Fibroblast of skin of scalp (primary cell): ENCODE measurements at places on chromosomes 12 and 14.
A peak's percentile ranks its signal among the peaks of the same experiment; 100 is the strongest.

DNA sequence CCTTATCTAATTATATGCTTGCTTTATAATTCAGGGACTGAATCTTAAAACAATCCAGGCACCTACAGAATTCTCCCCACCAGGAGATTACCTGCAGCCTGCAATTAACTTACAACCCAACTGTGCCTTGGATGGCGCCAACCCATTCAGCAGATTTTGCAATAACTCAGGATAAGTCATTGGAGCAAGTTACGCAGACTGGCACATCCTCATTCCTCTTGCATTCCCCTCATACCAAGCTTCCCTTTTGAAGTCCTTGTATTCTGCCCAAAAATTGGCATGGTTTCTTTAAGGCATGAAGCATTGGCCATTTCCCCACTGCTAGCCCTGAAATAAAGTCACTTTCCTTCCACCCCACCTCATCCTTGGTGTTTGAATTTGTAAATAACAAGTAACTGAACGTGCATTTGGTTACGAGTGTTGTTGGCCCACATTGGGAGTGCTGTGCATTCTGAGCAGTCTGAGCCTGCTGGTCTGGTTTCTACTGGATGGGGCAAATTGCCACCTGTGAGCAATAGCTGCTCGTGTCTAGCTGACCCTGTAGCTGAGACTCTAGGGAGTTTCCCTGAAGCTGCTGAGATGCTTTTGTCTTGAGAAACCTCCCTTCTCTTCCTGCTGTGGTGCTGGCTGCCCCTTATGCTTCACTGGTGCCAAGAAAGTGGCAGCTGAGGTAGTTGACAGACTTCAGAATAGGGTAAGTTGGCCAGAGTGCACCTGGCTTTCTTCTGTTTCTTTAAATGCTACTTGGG is 99.2 kb upstream of the SCAF11 start:
- no peak for DNase-seq

GRCh38 chr14:70027785-70028428 is 148.7 kb downstream of the SMOC1 start:
- peak; percentile 46 for DNase-seq

GRCh38 chr14:102248121-102248520 is 56.8 kb downstream of the MOK start:
- DNase-seq: no peak

- DNase-seq: no peak
Measured at GRCh38 chr14:37816135-37816534, 220.7 kb downstream of the TTC6 start.

DNA sequence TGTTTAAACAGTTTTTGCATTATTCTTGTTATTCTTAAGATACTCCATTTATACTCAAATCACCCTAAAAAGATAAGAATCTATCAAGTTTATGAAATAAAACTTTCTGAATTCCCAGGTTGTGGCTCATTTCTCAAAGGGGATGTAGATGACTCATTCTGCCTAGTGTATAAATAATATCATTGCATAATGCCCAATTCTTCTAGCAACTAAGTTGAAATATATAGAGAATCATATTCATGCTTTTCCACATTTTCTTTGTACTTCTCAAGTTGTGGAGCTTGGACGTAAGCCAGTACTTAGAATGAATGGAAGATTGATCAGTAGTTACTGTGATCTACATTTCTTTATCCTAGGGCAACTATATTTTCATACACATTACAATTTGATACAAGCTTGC is 201.1 kb downstream of the PPFIA2 start:
- DNase-seq: peak; percentile 47

DNA sequence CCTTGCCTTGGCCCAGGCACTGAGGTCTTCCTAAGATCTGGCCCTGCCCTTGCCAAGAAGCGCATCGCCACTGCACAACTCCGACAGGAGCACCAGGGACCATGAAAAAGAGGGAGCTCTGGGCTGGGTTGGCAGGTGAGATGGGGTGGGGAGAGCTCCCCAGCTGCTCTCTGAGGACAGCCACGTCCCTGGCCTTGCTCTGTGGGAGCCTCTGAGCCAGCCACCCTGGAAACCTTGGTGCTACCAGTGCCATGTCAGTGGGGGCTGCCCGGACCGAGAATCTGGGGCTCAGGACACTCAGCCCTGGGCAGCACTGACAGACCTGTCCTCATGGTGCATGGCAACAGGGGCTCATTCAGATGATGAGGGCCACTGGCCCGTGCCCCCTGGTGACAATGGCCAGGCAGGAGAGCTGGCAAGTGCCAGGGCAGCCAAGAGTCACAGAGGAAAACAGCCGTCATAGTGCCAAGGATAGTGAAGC is 134.8 kb downstream of the ZFP36L1 start:
- DNase-seq: no peak

- DNase-seq: peak; percentile 42
Measured at GRCh38 chr12:7497661-7498060, 5.9 kb downstream of the CD163 start.

- no peak for DNase-seq
Measured at GRCh38 chr14:83611906-83612390, 1918.0 kb upstream of the FLRT2 start.

- peak; percentile 63 for DNase-seq
Measured at GRCh38 chr12:12081836-12082497, 11.2 kb downstream of the BCL2L14 start.

DNA sequence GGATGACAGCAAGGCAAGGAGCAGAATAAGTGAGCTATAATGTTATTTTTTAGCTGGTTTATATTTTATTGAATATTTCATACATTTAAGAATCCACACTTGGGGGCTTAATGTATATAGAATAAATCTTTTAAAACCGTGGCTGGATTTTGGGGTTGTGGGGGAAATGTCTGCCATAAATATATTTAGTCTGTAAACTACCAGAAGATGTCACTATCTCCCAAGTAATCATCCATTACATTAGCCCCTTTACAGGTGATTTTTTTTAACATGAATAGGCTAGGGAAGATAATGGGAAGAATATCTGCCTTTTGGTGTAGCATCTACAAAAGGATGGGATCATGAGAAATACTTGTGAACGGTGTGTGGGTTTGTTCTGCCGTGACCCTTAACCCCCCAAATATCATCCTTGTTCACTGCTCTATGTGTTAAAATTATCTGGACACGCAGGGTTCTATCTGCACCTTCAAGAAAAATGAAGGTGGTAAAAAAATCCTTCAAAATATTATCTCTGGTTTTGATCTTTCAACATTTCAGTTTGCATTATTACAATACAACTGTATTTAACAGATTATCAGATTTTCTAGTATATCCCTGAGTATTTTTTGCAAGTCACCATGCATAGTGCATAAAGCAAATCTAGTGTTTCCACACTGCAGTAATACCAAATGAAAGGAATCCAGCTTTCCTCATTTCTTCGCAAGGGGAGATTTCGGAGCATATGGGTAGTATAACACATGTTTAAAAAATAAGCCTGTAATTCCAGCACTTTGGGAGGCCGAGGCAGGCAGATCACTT is 8.0 kb upstream of the SLC17A8 start:
- DNase-seq: peak; percentile 22

GRCh38 chr12:7207866-7208625 is 18.6 kb downstream of the PEX5 start:
- no peak for DNase-seq

DNA sequence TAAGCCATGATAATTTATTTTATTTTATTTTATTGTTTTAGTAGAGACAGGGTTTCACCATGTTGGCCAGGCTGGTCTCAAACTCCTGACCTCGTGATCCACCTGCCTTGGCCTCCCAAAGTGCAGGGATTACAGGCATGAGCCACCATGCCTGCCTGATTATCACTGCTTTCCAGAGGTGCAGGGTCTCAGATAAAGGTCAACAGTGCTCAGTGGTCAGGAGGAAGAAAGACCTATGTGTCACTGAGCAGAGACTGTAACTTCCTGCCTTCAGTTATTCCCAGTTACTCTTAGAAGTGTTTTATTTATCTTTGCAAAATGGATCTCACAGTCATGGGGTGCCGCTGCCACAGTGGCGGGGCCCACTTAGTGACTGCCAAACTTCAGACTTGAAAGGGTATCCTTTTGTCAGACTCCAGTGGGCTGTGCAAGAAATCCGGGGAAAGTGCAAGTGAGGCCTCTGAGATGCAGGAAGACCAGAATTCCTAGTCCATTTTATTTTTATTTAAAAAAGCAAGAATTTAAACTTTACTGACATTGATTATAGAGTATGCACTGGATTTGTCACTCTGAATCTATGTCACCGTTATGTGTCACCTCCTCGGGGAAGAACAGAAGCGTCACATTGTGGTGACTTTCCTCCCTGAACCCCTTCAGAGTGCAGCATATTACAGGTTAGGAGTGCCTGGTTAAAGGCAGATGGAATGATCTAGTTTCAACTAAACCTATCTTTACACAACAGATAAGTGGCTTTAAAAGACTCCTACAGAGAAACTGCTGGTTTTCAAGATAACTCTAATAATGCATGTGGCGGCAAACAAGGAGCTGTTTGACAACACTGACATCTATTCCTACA is 59.1 kb upstream of the BICD1 start:
- DNase-seq: no peak

DNA sequence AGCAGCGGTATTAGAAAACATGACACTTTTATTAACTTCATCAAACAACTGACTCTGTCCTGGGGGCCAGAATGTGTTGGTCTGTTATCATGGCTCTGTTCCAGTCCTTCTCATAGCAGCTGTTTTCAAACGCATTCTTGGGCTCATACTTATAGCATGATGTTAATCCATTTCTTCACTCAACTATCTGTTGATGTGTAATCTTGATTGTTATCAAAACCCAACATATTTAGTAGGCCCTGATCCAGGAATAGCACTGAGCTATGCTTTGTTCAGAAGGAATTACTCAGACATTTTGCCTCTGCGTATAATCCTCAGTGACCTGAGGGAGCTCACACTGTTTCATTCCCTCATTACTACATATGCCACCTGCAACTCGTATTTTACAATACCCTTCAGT is 315.9 kb downstream of the BMP4 start:
- peak; percentile 76 for DNase-seq

- DNase-seq: no peak
Measured at GRCh38 chr12:82818271-82819035, 131.7 kb downstream of the TMTC2 start.

GRCh38 chr12:15527201-15528080 is 205.1 kb downstream of the PTPRO start:
- DNase-seq: peak; percentile 33

DNA sequence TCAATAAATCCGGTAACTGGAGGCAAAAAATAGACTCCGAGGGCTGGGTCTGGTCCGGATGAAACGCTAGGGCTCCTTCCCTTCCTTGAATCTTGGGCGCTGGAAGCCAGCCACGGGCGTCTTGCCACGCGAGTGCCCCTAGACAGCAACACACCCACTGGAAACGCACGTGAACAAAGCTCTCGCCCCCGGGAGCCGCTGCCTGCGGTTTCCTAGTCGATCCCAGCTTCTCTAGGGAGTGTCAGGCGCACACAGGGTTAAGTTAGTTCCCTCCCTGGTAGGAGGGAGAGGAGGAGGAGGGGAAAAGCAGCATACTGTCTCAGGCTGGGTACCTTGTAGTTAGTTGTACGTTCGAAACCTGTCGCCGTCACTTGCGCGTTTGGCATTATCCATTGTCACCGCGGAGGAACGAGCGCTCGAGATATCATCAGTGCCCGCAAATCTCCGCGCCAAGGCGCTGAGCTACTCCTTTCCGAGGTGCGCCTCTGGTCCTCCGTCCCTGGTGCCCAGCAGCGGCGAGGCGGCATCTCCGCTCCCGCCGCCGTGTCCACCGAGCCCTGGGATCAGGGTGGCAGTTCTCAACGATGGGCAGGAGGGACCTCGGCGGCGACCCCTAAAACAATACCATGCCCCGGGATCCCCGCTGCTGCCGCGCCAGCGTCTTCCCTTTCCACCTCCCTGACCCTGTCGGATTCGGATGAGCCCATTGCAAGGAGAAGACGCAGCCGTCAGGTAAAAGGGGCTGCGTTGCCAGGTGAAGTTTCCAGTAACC is at the start of gene FLRT2:
Gene FLRT2, plus strand, starts transcription at position 342 of the 772 bp plus-strand sequence. CDS start 91,371 bp downstream, outside the sequence.
- DNase-seq: peak; percentile 83

DNA sequence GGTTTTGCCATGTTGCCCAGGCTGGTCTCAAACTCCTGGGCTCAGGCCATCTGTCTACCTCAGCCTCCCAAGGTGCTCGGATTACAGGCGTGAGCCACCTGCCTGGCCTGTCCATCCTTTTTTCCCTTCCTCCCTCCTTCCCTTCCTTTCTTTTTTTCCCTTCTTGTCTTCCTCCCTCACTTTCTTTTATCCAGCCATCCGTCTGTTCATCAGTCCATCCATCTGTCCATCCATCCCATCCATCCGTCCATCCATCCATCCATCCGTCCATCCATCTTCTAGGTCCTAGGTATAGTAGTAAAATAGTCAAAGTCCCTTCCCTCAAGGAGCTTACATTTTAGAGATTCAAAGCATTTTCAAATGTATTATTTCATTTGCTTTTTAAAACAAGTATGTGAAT is 56.8 kb downstream of the CRADD start:
- no peak for DNase-seq

GRCh38 chr12:26465419-26466097 is 270.2 kb downstream of the SSPN start:
- DNase-seq: peak; percentile 9

DNA sequence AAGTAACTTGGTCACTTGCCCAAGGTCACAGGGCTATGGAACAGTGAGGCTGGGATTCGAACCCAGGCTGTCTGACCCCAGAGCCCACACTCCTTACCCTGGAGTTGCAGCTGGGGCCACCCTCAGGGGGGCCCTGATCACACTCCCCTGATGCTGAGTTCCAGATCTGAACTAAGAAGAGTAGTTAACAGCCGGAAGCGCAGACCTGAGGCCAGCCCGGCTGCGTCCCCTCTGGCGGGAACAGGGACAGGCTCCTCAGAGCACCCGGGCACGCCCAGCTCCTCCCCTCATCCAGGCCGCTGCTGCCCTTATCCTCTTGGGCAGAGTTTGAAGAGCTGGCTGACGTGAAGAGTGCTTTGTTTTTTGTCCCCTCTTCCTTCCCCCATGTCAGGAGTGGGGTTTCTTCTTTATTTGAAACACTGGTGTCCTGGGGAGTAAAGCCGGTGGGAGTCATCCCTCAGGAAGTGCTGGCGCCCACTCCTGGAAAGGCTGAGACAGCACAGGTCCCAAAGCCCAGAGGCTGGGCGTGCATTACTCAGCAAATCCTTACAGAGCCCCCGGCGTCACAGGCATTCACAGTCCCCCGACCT is 8.7 kb downstream of the PHB2 start:
- DNase-seq: peak; percentile 89

DNA sequence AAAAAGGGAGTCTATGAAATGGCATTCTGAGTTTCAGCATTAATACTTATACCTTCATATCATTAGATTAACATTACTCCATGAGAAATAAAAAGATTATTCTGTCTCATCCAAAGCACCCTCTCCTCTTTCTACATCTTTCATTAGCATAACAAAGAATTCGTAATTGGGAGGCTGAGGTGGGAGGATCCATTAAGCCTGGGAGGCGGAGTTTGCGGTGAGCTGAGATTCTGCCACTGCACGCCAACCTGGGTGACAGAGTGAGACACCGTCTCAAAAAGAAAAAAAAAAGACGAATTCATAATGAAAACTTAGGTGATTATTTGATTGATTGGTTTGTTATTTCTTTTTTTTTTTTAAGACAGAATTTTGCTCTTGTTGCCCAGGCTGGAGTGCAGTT is 1.8 kb upstream of the CDK17 start:
- DNase-seq: no peak

- DNase-seq: no peak
Measured at GRCh38 chr12:111192647-111193046, 176.2 kb downstream of the PHETA1 start.
